ENCODE measurements at places on chromosomes 7 and 10.

DNA sequence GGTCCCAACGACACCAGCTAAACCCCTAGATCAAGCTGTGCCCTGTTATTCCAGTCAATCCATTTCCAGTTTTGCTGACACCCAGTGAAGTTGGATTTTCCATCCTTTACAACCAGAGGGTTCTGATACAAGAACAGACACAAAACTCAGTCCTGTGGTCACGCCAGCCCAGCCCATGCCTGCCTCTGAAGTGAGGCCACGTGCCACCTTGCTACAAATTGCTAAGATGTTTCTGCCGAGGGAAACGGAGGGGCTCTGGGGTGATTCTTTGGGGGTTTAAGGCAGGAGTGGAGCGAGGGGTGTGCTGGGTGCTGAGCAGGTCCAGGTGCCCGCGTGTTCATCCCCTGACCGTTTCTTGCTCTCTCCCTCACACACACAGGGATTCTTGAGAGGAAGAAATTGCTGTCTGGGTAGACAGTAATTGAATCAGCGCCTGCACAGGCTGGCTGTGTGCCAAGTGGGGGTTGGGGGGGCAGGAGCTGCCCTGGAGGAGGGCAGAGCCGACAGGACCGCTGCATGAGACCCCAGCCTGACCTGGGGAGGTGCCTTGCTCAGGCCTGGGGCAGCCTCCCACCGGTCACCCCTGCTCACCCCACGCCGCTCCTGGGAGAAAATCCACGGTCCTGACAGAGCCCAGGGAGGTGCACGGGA is 38.1 kb downstream of the ADAP1 start:
- no peak for DNase-seq

DNA sequence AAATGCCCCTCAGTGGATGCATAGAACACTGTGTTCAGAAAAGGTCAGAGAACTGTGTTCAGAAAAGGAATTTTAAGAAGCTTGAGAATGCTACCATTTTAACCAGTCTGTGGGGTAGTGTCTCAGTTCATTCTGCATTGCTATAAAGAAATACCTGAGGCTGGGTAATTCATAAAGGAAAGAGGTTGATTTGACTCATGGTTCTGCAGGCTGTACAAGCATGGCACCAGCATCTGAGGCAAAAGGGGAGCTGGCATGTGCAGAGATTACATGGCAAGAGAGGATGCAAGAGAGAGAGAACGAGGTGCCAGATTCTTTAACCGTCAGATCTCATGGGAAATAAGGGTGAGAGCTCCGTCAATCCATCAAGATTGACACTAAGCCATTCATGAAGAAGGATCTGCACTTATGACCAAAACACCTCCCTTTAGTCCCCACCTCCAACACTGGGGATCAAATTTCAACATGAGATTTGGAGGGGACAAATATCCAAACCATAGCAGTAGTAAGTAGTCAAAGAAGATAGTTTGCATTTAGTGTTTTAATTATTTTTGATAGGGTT is 119.8 kb downstream of the FAM107B start:
- no peak for DNase-seq

DNA sequence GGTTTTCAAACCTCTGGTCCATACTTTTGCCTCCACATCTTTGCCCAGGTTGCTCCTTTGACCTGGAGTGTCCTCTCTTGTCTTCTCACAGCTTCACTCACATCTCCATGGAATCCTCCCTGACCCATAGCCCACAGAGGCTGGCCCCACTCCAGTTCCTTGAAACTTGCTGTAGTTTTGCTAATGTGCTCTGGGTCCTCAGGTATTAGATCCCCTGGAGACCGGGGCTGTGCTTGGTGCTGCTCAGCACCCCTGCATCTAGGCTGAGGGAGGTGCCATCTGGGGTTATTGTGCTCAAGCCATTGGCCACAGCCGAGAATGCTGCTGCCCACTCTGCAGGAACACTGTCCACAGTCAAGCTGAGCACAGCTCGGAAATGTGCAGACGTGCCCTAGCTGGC is 16.5 kb downstream of the KNDC1 start:
- no peak for DNase-seq

DNA sequence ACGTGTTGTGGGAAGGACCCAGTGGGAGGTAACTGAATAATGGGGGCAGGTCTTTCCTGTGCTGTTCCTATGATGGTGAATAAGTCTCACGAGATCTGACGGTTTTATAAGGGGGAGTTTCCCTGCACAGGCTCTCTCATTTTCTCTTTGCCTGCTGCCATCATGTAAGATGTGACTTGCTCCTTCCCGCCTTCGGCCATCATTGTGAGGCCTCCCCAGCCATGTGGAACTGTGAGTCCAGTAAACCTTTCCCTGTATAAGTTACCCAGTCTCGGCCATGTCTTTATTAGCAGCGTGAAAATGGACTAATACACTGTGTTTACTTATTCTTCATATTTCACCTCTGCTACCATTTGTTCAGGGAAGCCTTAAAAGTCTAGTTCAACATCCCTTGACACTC is 2.2 kb upstream of the DNAAF5 start:
- DNase-seq, result no peak

GRCh38 chr7:63900394-63901203 is 98.0 kb upstream of the ZNF722 start:
- DNase-seq, result peak; percentile 88

- no peak for DNase-seq
These were observed 48.2 kb upstream of the ANKRD1 start for GRCh38 chr10:90969121-90969534.

- no peak for DNase-seq
These were observed 27.9 kb upstream of the HPS1 start for GRCh38 chr10:98474628-98475027.

DNA sequence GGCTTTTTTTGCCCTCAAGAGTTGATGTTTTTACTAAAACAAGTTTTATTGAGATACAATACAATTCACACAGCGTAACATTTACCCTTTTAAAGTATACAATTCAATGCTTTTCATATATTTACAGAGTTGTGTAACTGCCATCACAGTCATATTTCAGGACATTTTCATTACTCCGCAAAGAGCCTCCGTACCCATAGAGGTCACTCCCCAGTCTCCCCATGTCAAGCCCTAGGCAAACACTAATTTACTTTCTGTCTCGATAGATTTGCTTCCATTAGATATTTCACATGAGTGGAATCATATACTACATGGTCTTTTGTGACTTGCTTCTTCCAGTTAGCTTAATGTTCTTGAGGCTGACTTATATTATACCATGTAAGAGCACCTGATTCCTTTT is 183.8 kb downstream of the PRKCQ start:
- DNase-seq, result no peak

DNA sequence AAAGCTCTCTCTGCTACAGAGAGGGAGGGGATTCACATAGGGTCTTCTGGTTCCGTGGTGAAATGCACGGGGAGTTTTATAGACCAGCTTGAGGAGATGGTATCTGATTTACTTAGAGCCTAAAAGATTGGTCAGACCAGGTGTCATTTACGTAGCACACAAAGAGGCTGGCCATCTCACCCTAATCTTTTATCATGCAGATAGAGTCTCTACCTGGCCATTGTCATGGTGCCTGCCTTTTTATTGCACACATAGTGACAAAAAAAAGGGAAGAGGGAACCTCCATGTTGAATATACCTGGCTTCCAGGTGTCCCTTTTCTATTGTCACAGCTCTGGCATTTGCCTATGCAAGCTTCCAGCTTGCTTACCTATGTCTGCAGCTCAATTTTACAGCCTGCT is 1456.1 kb downstream of the GATA3 start:
- DNase-seq, result no peak

DNA sequence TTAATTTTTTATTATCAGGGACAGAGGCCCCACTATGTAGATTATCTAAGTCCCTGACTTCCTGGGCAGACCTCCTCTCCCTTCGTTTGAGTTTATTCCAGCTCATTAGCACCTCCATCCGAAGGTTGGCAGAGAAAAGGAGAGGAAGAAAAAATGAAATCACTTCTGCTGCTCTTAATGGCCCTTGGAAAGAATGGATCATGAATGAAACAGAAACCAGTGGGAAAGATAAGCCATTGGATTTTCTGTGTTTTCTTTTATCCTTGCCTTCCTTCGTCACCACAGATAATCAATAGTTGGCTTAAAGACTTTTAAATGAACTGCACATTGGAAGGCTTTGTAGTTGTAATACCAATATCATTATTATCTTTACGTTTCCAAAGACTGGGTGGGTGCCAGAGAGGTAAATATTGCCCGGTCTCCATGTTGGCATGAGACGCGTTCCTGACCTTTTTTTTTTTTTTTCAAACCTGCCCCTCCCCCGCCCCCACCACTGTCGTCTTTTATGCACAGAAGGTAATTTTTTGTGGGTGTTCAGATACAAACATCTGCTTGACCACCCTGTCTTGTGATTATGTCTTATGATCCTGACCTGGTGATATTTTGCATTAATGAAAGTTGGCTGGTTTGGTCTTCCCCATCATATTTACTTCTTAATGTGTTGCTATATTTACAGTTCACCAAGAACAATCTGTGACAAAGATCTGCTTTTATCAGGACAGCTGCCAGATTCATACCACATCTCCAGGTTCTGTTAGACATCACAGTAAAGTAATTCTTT is 116.8 kb downstream of the ARID5B start:
- no peak for DNase-seq

- DNase-seq, result no peak
These were observed 117.8 kb upstream of the INSYN2A start for GRCh38 chr10:127313996-127314700.

GRCh38 chr10:7797582-7797981 is 9.6 kb downstream of the ATP5F1C start:
- no peak for DNase-seq

GRCh38 chr7:29044554-29044953 is 86.4 kb upstream of the TRIL start:
- DNase-seq, result no peak

DNA sequence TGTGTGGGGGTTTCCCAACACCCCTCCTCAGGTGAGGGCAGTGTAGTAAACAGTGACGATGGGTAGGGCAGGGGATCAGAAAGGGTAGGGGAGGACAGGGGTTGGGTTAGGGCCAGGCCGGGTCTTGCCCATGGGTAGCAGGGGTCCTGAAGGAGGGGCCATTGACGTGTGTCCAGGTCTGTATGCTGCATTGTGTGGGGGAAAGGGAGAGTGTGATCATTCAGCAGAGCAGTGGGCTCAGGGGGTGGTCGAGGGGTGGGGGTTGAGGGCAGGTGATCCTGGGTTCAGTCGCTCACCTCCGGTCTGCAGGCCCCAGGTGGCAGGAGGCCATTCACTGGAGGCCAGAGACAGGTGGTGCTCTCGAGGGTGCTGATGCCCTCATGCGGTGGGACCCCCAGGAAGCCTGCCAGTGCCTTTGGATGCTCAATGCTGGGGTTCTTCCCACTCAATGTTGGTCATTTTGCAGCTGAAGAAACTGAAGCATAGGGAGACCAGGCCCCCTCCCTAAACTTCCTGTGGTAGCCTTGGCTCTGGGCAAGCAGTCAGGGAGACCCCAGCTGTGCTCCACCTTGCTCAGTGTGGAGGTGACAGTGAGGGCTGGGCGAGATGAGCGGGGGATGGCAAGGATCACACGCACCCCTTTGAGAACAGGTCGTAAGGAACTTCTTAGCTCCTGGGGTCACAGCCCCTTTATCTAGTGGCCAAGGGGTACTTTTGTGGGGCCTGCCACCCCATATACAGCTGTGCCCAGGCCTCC is 48.8 kb upstream of the CAMK2B start:
- no peak for DNase-seq

DNA sequence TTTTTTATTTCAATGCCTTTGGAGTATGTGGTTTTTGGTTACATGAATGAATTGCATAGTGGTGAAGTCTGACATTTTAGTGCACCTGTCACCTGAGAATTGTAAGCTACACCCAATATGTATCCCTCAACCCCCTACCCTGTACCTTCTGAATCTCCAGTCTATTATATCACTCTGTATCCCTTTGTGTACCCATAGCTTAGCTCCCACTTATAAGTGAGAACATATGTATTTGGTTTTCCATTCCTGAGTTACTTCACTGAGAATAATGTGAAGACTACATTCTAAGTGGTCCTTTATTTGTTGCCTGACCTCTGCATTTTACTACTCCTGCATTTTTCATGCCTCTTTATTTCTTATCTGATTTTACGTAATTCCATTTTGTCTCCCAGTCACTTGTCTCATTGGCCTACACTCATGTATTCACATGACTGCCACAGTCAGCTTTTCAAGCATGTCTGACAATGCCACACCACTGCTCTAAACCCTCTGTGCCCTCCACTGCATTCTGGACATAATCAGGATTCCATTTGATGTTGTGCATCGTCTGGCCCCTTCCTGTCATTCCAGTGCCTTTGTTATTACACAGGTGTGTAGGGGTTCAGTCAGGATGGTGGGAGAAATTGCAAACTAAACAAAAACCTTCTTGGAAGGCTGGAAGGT is 1325.5 kb downstream of the XPNPEP1 start:
- no peak for DNase-seq

GRCh38 chr10:71805776-71806703 is 32.7 kb upstream of the VSIR start:
- no peak for DNase-seq

- no peak for DNase-seq
These were observed 107.8 kb downstream of the CUBN start for GRCh38 chr10:17021656-17022465.

DNA sequence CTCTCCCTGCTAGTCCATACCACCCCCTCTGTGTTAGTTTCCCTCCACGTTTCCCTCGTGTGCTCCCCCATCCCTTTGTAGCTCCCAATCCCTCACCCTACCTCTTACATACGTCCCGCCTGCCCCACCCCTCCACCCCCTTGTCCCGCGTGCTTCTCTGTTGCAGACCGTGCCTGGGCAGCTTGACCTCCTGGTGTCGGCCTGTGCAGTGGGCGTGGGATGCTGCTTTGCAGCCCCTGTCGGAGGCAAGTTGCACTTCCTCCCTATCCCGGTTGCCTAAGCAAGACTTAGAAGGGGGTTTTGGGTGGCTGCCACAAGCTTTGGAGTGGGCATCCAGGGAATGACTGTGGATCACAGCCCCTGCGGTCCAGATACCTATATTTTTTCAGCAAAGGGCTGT is 7.7 kb downstream of the CLCN1 start:
- DNase-seq, result no peak

- no peak for DNase-seq
These were observed 69.2 kb downstream of the PHYHIPL start for GRCh38 chr10:59245686-59246085.

DNA sequence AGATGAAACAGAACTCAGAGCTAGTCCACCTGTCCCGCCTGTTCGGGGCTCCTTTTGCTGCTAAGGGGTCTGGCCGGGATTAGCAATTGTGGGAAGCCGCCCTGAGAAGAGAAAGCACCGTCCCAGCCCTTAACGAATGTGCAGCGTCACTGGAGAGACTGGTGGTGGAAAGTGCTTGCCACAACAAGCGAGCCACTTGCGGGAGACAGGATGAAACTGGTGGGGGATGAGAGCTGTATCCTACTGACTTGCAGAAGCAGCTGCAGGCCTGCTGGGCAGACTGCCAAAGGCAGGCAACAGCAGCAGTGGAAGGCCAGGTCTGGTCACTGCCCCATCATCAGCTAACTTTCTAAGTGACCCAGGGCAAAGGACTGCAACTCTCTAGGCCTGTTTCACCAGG is 95.4 kb downstream of the FAM53B start:
- peak; percentile 63 for DNase-seq

- DNase-seq, result no peak
These were observed 55.5 kb downstream of the TACR2 start for GRCh38 chr10:69361303-69361614.

GRCh38 chr10:77251297-77252013 is 386.2 kb downstream of the KCNMA1 start:
- DNase-seq, result peak; percentile 33

GRCh38 chr7:77461246-77461645 is 45.1 kb upstream of the GSAP start:
- no peak for DNase-seq

- DNase-seq, result no peak
These were observed 8.1 kb downstream of the CHN2 start for GRCh38 chr7:29202651-29203069.

All from stimulated activated naive CD8-positive, alpha-beta T cell treated with anti-CD3 and anti-CD28 coated beads, Interleukin-15, Interleukin-2, amounts not matched to agents 100 U/mL and 50 U/mL, for 24 hours (primary cell).